Stromal cell of bone marrow (primary cell): ENCODE measurements at places on chromosomes 2 and 18.

GRCh38 chr2:238851026-238851425, 3.1 kb downstream of the TWIST2 start:
- DNase-seq, result no peak

GRCh38 chr2:51638811-51639210, 606.9 kb upstream of the NRXN1 start:
- no peak for DNase-seq

GRCh38 chr2:232890536-232890895, 20.5 kb downstream of the SNORC start:
- no peak for DNase-seq

GRCh38 chr2:126657148-126657635, 1.2 kb downstream of the GYPC start:
- peak; percentile 88 for DNase-seq

GRCh38 chr2:239472235-239472775, 71.5 kb upstream of the HDAC4 start:
- DNase-seq, result no peak
